KG1 (cell line): ENCODE measurements at places on chromosomes 5 and 9.

- no peak for DNase-seq
Observed at GRCh38 chr5:3345195-3345594, 250.4 kb upstream of the IRX1 start.

DNA sequence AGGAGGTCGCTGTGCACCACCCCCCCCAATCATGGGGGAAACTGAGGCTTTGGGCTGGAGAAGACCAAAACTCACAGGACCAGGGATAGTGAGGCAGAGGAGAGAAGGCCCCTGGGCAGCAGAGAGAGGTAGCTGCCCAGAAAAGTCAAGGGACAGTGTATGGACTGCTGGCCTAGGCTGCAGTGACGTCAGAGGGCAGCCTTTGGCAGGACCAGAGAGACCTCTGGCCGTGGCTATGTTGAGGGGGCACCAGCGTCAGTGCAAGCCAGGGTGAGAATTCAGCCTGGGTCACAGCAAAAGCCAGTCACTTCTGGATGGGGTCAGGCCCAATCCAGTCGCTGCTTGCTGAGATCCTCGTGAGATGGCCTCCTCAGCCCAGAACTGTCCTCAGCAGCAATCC, 26.5 kb downstream of the FLT4 start:
- no peak for DNase-seq

GRCh38 chr5:82540301-82540700, 262.1 kb upstream of the RPS23 start:
- DNase-seq, result no peak

DNA sequence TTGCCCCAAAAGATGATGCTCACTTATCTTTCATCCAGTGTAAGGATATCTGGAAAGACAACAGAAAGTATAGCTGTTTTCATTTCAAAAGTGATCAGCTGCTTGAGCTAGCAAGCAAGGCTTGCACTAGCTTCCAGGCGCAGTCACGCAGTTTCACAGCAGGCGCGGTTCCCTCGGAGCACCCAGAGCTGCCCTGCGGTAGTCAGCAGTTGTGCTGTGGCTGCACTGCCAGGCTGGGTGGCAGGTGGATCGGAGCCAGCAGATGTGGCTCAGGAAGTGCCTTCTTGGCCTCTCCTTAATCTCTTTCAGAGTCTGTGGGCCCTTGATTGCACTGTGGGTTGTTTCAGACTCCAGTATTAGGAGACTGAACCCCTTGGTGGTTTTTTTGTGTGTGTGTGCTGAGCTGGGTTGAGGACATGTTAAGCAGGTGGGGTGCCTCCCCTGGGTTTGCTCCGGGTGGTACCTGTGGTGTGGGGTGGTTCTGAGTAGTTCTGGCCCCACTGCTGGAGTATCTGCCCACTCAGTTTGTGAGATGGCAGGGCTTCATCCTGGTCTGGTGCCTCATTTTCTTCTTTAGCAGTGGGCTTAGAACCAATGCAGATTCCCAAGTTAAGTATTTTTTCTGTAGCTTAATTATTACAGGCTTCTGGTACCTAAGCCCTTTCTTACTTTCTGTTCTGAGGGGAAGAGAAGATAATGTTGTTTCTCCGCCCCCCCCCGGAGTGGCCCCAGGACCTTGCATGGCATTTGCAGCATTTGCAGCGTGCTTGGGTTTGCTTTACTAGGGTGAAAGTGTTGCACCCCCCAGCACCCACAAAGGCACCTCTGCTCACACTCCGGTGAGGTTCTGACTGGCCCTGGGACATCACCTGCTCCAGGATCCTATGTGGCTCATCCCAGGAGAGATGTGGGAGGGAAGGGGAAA, 16.4 kb downstream of the TENT4A start:
- DNase-seq, result no peak

DNA sequence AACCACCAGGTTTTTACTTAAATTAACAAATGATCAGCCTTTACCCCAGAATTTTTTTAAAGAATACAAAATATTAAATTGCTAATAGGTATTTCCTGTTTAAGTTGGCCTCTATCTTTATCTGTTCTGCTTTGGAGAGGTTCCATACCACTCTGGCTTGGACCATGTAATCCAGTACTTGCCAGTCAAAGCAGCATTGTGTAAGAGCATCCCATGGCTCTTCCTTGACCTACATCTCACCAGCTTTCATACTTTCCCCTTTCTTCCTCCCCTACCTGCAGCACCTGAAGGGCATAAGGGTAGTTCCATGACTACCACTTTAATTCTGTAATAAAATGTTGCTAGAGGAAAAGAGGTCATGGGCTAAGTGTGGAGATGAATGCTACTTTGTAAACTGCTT, 140.8 kb upstream of the MTAP start:
- no peak for DNase-seq

DNA sequence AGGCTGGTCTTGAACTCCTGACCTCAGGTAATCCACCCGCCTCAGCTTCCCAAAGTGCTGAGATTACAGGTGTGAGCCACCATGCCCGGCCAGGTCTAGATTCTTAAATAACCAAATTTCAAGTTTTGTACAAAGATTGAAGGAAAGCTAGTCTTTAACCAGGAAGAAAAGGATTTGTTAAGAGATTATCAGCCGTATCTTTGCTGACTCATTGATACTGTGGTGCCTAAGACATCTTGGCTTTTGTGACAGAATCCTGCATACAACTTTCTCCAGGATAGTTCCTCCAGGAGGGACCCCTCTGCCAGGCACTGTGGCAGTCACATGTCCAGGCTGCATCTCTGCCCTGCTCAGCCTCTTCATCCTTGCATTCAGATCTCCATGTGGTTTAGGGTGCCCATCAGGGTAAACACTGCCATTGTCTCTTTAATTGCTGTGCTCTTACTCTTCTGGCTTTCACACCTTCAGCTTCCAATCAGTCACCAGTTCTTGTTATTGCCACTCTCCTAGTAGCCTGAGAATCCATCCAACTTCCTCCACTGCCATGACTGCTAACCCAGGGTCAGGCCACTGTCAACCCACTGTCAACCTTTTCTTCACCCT, 10.0 kb downstream of the MAP3K1 start:
- no peak for DNase-seq

- no peak for DNase-seq
Observed at GRCh38 chr5:41087461-41087860, 16.3 kb upstream of the MROH2B start.

DNA sequence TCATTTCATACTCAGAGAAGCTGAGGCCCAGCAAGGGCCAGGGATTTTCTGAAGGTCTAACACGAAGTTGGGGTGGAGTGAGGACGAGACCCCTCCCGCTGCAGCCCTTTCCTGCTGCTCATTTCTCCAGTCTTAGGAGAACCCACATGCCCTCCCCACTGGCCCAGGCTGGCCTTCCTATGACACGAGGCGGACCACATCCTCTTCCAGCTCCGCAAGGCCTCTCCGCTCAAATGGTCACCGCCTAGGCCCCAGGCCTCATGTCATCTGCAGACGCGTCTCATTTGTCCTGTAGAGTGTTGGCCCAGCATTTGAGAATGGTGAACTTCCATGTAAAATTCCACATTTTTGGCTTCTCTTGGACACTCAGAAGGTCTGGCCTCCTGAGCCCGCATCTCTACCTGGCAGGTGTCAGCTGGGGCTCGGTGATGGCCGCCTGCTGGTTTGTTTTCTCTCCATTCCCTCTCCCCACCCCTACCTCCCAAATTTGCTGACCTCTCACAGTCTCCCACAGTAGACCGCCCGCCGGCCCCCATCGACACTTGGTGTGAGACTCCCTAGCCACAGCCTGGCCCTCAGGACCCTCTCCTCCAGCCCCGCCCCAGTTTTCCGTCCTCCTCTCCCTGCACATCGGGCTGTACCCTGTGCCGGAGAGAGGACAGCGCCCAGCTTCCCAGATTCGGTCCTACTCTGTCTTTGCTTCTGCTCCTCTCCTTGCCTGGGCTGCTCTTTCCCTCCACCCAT, 51.7 kb downstream of the ERGIC1 start:
- no peak for DNase-seq

DNA sequence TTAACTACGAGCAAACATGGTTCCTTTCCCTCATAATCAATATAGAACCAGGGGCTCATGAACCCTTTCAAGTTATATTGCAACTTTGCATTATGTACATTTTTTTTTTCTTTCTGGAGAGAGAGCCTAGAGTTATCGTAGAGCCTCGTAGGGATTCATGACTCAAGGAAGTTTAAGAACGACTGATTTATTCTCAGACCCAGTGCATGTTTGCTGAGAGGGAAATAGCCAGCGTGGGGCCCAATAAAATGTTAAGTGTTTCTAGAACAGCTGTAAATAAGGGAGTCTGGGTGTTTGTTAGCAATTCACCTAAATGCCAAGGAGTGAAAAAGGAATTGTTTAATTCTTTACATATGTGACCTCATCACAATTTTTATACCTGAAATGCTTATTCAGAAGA, 119.0 kb upstream of the KLF9 start:
- no peak for DNase-seq

DNA sequence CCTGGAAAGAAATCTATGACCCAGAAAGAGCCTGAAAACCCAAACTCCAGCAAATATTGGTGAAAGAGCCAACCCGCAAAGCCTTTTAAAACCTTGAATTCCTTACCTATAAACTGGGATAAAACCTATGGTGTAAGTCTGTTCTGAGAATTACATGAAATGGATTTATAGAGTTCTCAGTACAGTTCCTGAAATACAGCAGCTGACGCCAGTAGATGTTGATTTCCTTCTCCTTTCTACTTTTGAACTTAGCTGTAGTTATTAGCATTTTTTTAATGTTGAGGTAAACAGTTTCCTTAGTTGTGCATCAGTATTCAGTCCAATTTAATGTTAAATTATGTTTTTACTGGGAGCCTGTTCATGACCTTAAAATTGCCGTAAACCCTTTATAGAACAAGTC, 3.7 kb downstream of the SPIN1 start:
- DNase-seq, result no peak

DNA sequence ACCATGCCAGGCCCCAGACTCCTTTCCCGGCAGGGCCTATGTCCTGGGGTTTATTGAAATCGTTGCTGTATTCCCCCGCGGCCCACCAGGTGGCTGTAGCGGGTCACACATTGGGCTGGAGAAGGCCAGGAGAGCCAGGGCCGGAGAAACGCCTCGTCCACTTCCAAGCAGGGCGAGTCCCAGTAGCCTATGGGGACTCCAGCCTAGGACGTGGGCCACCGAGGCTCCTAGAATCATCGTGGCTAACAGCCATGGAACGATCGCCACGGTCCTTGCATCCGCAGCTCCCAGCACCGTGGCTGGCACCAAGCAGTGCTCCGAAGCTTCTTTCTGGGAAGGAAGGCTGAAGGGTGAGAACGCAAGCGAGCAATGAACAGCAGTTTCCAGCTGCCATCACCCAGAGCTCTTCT, 87.7 kb downstream of the ENTREP1 start:
- no peak for DNase-seq

- DNase-seq, result no peak
Observed at GRCh38 chr5:7811715-7812114, 39.2 kb downstream of the CFAP90 start.

DNA sequence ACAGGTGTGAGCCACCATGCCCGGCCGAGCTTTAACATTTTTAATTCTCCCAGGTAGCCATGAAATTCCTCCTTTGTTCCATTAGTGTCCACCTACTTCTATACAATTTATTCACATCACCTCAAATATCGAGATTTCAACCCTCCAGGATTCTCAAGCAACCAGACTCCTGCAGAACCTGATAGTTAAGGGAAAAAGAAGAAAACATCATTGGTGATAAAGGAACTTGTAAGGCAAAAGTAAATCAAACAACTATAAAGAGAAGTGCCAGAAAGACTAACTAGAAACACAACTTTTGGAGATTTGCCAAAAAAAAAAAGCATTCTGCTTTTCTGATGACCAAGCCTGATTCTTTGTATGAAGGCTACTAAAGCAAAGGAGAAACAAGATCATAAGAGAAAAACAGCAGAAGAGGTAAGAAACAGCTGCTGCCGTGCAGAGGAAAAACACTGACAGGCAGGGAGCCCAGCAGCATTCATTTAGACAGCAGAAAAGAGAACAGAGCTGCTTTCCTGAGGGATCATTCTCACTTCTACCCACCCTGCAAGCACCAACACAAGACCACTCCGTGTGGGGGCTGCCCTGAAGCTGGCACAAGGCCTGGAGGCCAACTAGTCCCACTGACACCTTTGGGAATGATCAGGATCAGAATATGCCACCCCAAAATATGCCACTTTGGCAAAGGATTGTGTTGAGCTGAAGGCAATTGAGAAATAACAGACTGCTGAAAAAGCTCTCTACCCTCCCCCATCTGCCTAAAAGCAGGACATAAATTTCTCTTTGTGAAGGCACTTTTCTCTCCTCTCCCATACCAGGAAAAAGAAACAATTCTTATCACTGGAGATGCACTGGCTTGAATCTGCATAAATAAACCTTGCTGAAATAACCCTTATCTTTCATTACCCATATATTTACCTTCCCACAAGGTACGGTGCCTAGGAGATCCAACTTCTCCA, 75.1 kb downstream of the ALDH7A1 start:
- DNase-seq, result no peak

- DNase-seq, result no peak
Observed at GRCh38 chr5:34996261-34996660, 51.5 kb downstream of the AGXT2 start.

GRCh38 chr9:94110821-94111252, 26.6 kb downstream of the PTPDC1 start:
- DNase-seq, result no peak

- no peak for DNase-seq
Observed at GRCh38 chr9:135887585-135888050, 19.7 kb downstream of the CAMSAP1 start.

GRCh38 chr5:120394259-120394658, 69.8 kb upstream of the PRR16 start:
- DNase-seq, result no peak

GRCh38 chr5:68037546-68037945, 178.0 kb upstream of the PIK3R1 start:
- no peak for DNase-seq

DNA sequence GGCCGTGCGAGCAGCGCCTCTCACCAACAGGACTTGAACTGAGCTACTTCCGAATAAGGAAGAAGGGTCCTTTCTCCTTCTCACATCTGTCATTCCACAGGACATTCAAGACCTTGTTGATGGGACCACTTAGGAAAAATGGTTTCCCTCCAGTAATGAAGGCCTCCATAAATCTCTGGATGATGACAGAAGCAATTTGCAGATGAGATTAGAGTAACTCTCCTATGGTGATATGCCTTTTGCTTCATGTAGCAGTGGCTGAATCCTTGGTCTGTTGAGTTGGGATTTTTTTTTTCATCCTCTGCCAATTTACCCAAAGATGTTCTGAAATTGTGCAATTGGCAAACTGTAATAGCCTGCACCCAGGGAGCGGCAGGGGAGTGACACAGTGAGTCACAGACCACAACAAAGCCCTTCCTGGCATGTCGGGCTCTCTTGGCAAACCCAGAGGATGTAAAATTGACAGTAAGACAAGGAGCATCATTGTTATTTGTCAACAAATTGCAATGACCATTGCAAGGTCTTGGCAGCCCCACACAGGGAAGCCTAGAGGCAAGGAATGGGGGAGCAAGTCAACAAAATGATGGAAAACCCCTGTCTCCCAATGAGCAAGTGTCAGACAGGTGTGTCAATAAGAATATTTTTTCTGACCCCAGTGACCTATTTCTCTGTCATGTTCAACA, 275.9 kb downstream of the ACTL7B start:
- no peak for DNase-seq

GRCh38 chr9:124594225-124594624, 87.0 kb upstream of the NR5A1 start:
- no peak for DNase-seq
